Mesothelial cell of epicardium (in vitro differentiated cells): ENCODE measurements at places on chromosomes 7 and 10. TPM values are rescaled to one million over a fixed set of nuclear protein-coding genes. Genes with fewer than 3 reads are reported as not detected.
A peak's percentile ranks its signal among the peaks of the same experiment; 100 is the strongest.

GRCh38 chr7:99386584-99387238, 12.2 kb downstream of the ARPC1B start:
- no peak for DNase-seq

- peak; percentile 20 for DNase-seq
Observed at GRCh38 chr10:48501787-48502771, 102.8 kb downstream of the ARHGAP22 start.

DNA sequence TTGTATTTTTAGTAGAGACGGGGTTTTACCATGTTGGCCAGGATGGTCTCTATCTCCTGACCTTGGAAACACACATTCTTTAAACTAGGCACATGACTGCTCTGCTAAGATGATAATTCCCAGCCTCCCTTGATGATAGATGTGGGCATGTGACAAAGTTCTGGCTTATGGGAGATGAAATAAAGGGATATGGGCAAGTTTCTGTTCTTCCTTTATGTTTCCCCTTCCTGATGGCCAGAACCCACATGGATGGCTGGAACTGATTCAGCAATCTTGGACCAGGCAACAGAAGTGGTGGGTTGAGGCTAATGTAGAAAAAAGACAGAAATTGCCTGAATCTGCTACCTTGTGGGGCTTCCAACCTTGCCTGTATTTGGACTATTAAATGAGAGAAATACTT, 60.7 kb upstream of the NRP1 start:
- no peak for DNase-seq

GRCh38 chr7:70481570-70482123, 650.3 kb upstream of the GALNT17 start:
- no peak for DNase-seq

DNA sequence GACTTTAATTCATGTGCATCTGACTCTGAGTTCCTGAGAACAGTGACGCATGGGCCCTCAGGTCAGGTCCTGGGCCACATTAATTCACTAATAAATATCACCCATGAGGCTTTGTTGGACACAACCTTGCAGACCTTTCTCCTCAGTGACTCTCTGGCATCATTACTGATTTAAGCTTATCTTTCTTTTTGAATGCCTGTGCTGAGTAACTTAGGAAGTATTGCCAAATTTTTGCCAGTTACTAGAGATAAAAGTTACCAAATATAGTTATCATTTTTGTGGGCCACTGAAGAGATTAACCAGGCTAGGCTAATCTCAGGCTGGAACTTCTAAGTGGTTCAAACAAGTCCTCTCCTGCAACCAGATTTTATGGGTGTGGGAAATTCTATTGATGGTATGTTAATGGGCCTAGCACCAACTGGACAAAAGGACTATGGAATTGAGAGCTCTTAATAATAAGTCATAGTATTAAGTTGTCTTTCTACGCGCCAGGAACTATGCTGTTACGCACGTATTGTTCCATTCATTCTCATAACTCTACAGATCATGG, 28.8 kb upstream of the PRTFDC1 start:
- DNase-seq, result no peak

- DNase-seq, result no peak
Observed at GRCh38 chr10:90993340-90993739, 72.5 kb upstream of the ANKRD1 start.

GRCh38 chr7:27209933-27210440, 10.1 kb upstream of the HOXA13 start:
- no peak for DNase-seq

GRCh38 chr7:149773446-149774236, at the start of gene ZNF467:
ZNF467 (minus strand) TSS chr7:149773588; CDS start chr7:149771032, 2,556 bp downstream.
- DNase-seq, result peak; percentile 63

GRCh38 chr10:85170026-85170425, 841.6 kb downstream of the CCSER2 start:
- no peak for DNase-seq

DNA sequence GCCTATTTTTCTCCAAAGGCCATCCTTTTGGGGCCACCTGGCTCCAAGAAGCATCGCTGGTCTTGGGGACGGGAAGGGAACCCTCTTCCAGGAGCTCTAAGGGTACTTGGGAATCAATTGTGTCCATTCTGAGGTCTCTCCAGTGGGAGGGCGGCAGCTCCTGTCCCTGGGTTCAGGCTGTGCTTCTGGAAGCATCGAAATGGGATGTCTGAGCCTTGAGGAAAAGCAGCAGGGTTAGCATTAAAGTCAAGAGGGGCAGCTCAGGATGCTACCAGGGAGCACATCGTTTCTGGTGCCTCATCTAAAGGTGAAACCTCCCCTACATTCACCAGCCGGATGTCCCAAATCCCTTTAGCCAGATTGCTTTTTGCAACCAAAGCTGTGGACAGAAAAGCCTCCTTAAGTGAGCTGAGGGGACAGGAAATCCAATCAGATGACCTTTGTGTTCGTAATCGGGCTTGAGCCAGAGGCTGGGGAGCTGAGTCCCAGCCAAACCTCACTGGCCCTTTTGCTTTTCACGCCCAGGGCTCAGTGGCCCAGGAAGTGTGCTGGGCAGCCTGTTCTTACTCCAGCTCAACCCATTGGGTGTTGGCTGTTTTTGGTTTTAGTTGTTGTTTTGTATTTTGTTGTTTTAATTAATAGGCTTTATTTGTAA, 88.8 kb upstream of the ANLN start:
- DNase-seq, result no peak

DNA sequence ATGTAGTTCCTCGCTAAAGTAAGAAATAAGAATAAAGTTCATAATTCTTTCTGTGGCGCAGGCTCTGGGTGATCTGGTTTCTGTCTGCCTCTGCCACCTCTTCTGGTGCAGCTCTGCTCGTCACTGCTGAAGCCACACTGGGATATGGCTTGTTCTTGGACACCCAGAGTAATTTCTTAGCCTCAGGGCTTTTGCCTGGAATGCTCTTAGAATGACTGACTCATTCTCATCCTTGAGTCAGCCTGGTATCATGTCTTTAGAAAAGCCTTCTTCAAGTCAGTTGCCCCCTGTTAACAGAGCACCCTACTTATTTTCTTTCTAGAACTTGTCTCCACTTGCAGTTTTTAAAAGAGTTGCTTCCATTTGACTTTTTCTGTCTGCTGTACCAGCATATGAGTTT, 2.0 kb downstream of the ZSCAN25 start:
- no peak for DNase-seq

DNA sequence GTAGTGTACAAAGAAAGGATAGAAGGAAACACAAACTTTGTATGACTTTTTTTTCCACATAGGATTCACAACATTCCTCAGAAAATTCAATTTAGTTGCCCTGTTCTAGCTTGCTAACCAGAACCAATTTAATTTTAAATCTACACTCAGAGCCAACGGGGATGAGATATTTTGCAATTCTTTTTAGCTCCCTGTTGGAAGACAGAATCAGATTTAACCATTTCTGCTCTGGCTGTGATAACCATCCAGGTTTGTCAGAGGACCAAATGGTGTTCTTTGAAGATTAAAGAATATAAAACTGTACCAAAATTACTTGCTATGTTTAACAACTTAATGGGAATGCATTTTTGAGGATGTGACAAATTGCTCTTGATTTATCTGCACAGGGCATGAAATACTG, 319.7 kb downstream of the HPSE2 start:
- DNase-seq, result no peak

DNA sequence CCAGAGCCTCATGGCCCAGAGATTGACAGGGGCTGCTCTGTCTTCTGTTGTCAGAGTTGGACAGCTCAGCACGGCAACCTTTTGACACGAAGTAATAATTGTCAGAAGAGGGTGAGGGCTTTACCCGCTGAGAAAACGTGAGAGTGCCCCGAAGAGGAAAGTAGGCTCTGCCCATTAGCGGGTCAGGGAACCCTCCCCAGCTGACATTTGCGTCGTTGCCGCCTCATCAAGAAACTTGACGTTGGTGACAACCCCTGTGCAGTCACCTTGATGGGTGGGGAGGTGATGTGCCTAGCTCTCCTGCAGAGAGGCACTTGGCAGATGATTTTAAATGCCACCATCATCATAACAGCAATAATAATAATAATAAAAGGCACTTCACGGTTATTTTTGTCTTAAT, 202.1 kb downstream of the USP6NL start:
- no peak for DNase-seq

- DNase-seq, result no peak
Observed at GRCh38 chr7:37395618-37396259, 52.9 kb downstream of the ELMO1 start.

DNA sequence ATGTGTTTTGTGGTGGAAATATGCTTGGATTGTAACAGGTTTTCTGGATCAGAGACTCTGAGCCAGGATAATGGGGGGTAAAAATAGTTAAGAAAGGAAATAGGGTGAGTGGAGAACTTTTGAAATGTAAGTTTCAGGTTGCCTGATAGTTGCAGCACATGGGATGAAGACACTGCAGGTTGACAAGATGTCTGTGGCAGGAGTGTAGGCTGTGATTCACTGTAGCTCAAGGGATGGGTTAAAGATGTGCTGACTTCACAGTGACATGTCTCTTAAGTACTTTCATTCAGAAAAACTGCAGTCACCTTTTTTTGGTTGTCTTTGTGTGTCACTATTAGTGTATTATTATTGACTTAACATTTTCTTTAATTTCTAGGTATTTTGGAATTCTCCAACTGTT, 63.5 kb upstream of the SLC39A12 start:
- DNase-seq, result no peak

DNA sequence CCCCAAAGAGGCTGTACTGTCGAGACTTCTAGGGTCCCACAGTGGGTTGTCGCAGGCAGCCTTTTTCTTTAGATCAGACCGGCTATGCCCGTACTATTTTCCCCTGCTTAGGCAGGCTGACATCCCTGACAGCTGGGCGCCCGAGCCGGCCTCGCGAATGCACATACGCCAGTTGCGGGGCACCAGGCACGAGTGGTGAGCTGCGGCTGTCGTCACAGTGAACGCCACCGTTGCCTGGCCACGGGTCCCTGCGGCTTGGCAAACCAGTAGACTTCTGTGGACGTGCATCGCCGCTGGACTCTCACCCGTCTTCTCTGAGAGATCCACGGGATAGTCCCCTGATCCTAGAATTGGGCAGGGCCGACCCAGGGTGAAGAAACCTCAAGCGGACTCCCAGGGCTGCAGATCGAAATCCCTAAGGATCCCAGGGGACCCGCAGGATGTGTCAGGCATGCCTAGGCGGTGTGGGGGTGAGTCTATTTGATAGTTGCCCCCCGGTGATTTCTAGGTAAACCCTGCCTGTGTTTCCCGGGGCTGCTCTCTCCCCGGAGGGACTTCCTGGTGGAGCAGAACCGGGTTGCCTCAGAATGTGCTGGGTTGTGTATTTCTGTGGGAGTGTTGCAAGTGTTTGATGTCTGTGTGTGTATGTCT, 33.0 kb upstream of the ZNF273 start:
- no peak for DNase-seq

Gene C10orf67
- total RNA-seq, result 0.11 to 0.22 TPM in 2 of 3 replicates, not detected in the other

Gene ERCC6
- 32.4 to 37.4 TPM (median 35.4 TPM) in 3 replicates for total RNA-seq

Gene FFAR4
- total RNA-seq, result not detected in 3 replicates
